HAP-1 (cell line): ENCODE measurements at places on chromosomes 7 and 10.
A peak's percentile ranks its signal among the peaks of the same experiment; 100 is the strongest.

DNA sequence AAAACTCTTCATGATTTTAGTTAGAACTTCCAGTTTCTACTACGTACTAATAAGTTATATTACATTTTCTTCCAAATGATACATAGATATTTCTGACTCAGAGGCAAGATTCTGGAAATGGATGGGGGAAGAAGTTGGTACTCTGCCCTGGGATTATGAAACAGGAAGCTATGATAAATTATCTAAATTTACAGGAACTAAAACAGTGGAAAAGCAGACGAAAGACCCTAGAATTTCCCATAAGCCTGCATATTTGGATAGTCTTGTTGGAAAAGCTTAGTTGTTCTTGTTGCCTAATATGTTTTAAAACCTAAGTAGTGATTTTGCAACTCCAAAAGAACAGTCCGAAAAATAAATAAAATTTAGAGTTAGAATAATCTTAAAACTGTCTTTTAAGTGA, 21.8 kb downstream of the CFAP69 start:
- DNase-seq, result no peak

DNA sequence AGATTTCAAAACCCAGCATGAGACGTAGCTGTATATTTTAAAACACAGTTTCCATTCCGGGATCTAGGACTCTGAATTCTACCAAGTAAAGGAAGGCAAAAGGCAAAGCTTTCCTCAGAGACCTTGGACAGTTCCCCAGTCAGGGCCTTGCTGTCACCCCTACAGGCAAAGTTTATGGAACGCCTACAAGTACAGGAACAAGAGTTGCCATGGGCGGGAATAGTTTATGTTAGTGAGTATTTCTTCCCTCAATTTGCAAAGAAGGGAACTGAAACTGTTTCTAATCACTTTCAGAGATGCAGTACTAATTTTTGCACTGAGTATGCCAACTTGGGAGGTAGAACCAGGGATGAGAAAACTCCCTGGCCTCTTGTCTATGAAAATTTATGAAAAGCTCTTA, 68.2 kb upstream of the LRGUK start:
- no peak for DNase-seq

DNA sequence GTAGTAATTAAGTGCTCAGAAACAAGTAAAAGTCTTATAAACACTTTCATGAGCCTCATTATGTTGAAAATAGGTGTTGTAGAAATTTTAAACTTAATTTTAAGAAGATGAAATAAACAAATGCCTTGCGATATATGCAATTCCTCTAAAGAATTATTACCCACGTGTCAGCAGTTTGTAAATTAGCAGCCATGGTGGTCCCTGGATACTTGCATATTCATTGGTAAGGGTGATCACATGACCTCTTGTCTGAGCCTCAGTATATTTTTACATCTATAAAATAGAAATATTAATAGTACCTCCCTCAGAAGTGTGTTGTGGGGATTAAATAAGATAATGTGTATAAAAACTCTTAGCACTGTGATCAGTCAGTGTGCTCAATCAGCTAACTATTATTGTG, 141.5 kb upstream of the SVIL start:
- DNase-seq, result no peak

- DNase-seq, result no peak
These were observed 269.5 kb downstream of the TSPAN12 start for GRCh38 chr7:120588416-120588815.

- no peak for DNase-seq
These were observed 177.4 kb downstream of the ADK start for GRCh38 chr10:74328388-74328787.

DNA sequence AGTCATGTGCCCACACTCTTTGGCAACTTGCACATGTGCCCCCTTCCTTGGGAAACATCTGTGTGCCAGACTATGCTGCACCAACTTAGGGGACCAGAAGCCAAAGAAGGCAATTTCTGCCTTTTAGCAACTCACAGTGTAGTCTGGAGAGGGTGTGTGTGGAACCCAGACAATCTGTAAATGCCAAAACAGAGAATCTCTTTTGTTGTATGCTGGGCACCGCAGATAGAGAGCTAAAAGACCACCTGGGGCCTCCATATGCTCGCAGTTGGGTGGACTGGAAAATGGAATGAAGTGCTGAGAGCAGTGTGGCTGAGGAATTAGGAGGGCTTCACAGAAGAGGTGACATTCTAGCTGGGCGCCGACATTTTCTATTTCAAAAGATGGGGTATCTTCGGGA, 26.4 kb downstream of the UBTD1 start:
- no peak for DNase-seq

DNA sequence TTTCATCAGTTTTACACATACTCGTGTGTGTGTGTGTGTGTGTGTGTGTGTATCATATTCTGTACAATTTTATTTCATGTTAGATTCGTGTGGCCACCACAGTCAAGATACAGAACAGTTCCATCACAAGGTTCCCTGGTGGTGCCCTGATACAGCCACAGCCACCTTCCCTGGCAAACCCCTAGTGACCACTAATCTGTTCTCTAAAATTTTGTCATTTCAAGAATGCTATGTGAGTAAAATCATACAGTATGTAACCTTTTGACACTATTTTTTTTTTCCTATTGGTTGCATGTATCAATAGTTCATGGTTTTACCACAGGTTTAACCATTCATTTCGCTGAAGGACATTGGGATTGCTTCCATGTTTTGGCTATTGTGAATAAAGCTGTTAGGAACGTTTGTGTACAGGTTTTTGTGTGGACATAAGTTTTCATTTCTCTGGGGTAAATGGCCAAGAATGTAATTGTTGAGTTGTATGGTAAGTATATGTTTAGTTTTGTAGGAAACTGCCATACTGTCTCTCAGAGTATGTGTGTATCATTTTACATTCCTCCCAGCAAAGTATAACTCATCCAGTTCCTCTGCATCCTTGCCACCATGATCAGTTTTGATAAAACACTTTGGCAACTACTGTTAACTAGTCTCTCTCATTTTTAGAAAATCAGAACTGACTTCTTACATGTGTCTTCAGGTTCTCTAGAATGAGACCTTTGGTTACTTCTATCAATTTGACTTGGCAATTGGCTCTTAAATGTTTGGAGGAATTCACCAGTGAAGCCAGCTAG, 20.6 kb downstream of the KLHDC10 start:
- DNase-seq, result no peak

- no peak for DNase-seq
These were observed 135.9 kb downstream of the PCDH15 start for GRCh38 chr10:54665095-54665494.

- DNase-seq, result peak; percentile 23
These were observed 22.1 kb upstream of the CARD11 start for GRCh38 chr7:3065724-3066143.

DNA sequence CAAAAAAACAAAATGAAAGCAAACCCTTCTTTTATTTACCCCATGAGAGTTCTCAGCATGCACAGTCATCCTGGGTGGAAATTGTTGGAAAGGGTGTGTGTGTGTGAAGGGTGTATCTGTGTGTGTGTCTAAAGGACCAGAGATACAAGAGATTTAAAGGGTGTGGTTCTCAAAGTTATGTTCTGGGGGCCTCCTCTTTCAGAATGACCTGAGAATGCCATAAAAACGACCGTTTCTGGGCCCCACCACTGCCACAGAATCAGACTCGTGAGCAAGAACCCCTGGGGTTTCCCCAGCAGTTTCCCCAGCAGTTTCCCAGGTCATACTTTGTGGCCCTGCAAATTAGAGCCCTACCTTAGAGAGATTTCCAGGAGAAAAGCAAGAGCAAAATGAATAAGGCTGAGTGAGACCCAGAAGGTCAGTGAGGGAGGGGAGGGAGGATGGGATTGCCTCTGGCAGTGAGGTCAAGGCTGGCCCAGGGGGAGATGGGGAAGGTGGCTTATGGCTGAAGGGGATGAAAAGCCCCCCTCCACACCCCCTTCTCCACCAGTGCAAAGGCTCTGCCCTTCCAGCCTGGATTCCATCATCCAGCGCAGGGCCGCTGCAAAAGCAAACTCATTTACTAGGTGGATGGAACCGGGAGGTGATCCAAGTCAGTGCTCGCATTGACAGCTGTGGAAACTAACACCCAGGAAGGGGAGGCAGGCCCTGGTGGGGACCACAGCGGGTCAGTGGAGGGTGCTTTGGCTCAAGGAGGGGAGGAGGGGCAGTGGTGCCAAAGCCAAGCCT, 10.2 kb downstream of the PYROXD2 start:
- no peak for DNase-seq

DNA sequence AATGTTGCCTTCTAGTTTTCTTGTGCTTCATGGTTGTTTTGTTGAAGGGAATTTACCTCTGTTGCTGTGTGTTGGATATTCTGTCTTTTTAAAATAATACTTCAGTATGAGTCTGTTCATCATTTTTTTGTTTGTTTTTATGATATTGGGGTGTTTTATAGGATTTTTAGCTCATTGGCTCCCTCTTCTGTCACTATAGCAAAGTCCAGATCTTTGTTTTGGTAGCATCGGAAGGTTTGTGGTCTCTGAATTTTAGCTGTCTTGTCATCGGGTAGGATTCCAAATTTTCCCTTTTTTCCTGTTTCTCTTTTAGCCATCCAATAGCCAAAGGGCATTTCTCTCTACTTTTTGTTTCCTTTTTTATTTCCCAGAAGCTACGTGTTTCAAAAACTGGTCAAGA, 91.4 kb downstream of the EXOC4 start:
- no peak for DNase-seq

GRCh38 chr10:32039734-32040133, 16.5 kb downstream of the KIF5B start:
- no peak for DNase-seq

GRCh38 chr10:100912605-100913469, at the start of gene SLF2:
Gene SLF2 (plus strand): TSS chr10:100912963. CDS start chr10:100913111, 148 bp downstream.
- peak; percentile 98 for DNase-seq

- no peak for DNase-seq
These were observed 32.6 kb downstream of the LHPP start for GRCh38 chr10:124494046-124494807.

- DNase-seq, result no peak
These were observed 33.5 kb upstream of the CPN1 start for GRCh38 chr10:100114976-100115770.

- no peak for DNase-seq
These were observed 13.7 kb upstream of the USP6NL start for GRCh38 chr10:11625019-11625735.

DNA sequence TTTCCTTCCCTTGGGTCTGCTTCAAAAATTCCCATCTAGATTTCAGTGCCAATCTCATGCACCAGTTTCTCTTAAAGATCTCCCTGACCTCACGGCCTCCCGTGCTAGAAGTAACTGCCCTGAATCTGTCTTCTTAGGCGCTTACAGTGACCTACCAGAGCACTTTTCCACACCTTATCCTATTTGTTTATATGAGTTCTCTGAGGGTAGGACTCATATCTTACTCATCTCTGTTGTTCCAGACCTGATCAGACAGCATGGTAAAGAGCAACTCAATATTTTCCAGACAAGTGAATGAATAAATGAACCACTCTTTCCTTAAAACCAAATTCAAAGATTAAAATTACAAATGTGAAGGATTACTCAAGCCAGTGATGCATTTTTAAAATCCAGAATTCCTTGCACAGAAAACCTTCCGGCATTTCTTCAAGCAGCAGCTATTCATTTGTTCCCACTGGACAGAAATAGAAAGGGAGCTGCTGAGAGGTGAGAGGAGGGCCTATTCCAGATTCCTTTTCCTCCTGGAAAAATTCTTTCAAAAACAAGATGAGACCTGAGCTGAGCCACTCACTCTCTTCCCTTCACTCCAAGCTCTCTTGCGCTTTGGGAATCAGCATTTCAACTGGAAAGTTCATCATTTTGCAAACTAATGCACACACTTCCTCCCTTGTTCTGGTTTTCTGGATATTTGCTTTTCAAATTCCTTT, 94.6 kb downstream of the ELMO1 start:
- DNase-seq, result no peak

DNA sequence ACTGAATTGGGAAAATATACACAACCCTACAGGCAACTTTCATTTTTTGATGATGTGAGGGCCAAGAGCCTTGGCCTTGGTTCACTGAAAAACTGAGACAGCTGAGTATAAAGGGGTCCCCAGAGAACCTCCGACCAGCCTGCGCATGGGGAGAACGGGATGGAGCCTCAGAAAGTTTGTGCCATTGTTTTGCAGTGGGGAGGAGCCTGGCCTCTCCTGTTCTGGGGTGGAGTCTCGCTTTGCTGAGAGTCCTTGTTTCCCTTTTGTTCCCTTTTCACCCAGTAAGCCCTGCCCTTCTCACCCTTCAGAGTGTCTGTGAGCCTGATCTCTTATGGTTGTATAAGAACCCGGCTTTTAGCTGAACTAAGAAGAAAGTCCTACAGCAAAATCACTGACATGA, 193.2 kb upstream of the AKR1E2 start:
- DNase-seq, result no peak

- no peak for DNase-seq
These were observed 1189.2 kb downstream of the TYW1 start for GRCh38 chr7:68185631-68186456.

DNA sequence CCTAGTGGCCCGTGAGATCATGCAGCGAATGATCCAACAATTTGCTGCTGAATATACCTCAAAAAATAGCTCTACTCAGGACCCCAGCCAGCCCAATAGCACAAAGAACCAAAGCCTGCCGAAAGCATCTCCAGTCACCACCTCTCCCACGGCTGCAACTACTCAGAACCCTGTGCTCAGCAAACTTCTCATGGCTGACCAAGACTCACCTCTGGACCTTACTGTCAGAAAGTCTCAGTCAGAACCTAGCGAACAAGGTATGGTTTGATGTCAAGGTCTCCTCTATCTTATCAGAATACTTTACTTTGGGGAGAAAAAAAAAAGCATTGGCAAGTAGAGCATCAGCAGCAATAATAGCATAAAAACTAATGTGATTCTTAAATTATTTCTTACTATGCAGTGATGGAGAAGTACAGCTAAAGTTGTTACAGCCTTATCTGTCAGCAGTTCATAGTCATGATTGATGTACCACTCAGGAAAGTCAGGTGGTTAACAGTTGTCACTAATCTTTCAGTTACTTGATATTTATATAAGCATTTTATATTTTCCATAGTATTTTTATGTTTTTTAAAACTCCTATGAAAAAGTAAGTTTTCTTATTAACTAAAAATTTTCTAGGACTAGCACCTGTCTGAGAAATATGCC, 117.1 kb downstream of the LCOR start:
- no peak for DNase-seq
